ENCODE measurements at places on chromosomes 3 and 15.

DNA sequence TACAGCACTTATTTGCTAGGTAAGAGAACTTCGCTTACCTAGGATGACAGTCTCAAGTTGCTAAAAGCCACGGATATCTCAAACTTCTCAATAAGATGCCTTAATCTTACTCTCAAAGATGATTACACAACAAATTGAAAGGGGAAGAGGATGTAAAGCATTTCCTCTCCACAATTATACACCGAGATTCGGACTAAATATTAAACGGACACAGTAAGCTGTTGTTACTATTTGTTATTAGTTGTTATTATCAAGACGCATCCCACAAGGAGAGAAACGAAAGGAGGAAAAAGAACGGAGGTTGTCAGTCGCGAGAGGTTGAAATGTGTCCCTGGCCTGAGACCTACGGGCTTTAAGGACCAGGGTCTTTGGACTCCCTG, 660 bp downstream of the ZNF106 start:
- no peak for DNase-seq

GRCh38 chr3:105938101-105938500, 69.3 kb upstream of the CBLB start:
- no peak for DNase-seq

- no peak for DNase-seq
Measured at GRCh38 chr15:27889258-27889657, 209.9 kb downstream of the OCA2 start.

DNA sequence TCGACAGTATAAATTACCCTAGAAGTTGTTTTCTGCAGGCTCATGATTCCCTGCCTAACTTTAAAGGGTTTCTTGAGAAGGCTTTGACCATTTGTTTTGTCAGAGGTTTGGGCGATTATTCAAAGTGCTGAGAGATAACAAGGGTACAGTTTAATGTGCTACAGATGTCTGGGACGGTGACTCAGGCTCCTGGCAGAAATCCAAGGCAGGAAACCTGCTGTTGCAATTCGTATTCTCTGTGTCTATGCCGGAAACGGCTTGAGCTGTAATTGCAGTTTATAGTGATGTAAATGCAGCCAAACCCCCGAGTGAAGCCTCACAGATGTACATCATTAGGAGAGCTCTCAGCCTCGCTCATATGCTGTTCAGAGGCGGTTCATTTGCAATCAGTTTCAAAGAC, 65.6 kb downstream of the SYNPR start:
- no peak for DNase-seq

DNA sequence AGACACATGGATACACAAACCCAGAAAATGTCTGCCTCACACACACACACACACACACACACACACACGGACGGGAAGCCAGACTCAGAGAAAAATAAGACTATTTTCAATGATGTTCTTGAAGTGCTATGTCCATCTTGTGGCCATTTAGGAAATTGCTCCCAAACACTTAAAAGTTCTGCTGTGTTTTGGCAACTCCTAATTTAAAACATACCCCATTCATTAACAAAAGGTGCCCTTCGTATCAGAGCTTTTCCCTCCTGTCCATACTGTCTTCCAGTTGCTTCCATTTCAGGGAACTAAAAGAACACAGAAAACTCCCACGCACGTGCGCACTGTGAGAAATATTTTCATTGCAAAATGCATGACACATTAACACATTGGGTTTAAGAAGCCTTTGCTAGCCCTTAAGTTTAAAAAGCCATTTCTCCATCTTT, 44.6 kb downstream of the SLC12A1 start:
- DNase-seq: peak; percentile 13

- no peak for DNase-seq
Measured at GRCh38 chr3:52289747-52290595, 2.3 kb downstream of the GLYCTK start.

DNA sequence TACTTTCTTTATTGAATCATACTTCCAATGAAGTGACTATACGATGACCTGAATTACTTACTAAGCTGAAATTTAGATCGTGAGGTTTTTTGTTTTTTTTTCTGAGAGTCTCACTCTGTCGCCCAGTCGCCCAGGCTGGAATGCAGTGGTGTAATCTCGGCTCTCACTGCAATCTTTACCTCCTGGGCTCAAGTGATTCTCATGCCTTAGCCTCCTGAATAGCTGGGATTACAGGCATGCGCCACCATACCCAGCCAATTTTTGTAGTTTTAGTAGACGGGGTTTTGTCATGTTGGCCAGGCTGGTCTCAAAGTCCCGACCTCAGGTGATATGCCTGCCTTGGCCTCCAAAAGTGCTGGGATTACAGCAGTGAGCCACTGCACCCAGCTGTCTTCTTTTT, 28.7 kb downstream of the SPPL2A start:
- DNase-seq: no peak

DNA sequence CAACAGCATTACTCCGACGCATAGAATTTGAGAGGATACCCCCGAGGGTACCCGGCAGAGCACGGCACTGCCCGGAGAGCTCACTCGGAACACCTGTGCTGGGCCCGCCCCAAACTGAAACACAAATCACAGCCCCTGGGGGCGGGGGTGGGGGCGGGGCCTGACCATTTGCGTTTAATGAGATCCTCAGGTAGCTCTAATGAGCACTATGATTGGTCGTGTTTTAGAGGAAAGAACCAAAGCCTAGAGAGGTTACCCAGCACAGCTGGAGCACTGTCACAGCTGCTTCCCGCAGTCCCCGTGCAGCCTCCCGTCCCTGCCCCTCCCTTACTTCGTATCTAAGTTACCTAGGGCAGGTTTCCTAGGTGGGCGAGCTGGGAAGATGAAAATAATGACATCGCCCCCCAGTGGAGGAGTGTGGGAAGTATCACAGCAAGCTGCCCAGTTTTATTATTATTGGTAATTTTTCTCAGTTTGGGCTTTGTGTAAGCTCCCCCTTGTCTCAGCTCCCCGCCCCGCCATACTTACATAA, 187.1 kb downstream of the PDE8A start:
- peak; percentile 75 for DNase-seq

GRCh38 chr3:10992017-10992942, at the start of gene SLC6A1:
SLC6A1 (plus strand) TSS chr3:10992748; CDS start chr3:11017212, 24,464 bp downstream.
- DNase-seq: no peak

- no peak for DNase-seq
Measured at GRCh38 chr15:82146576-82146975, 100.8 kb upstream of the MEX3B start.

DNA sequence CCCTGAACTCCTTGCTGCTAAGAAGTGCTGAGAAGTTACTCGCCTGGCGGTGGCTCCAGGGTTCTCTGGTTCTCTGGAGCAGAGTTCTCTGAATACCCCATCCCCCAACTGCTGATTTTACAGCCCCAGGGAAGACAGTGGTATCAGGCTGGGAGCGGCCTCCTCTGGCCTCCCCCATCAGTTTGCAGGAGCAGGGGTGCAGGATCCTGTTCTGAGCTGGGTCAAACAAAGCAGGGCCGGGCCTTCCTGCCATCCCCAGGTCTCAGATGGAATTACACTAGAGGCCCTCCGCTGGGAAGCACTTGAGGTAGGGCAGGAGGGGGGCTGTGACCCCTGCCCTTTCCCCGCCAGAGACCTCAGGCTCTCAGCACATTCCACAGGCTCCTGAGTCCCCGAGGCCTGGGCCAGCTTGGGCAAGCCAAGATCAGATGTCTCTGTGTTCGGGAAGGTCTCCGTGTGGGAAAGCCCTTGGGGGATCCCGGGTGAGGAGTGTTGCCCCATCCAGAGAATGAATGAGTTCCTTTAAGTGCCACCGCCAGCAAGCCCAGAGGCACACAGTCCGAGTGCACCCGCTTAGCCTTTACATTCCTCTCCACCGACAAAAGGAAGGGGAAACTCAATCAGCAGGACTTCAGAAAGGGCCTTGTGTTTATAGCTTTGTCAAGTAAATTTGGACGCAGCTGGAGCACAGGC, 149.9 kb downstream of the LRRK1 start:
- DNase-seq: no peak

GRCh38 chr3:142180761-142181362, 31.5 kb upstream of the TFDP2 start:
- peak; percentile 38 for DNase-seq

- no peak for DNase-seq
Measured at GRCh38 chr3:87173071-87173470, 54.0 kb upstream of the CHMP2B start.

- no peak for DNase-seq
Measured at GRCh38 chr15:75192307-75192706, 9.4 kb upstream of the C15orf39 start.

DNA sequence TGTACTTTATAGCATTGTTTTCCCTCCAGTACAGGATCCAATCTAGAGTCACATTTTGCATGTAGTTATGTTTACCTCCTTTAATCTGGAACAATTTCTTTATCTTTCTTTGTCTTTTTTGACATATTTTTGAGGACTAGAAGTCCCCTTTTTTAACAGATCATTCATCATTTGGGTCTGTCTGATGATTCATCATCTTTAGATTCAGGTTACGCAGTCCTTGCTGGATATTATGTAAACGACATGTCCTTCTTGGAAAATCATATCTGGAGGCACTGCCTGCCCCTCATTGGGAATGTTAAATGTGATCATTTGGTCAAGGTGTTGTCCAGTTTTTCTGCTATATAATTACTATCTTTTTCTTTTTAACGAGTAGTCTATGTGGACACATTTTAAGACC, 18.3 kb downstream of the TGM4 start:
- DNase-seq: no peak

DNA sequence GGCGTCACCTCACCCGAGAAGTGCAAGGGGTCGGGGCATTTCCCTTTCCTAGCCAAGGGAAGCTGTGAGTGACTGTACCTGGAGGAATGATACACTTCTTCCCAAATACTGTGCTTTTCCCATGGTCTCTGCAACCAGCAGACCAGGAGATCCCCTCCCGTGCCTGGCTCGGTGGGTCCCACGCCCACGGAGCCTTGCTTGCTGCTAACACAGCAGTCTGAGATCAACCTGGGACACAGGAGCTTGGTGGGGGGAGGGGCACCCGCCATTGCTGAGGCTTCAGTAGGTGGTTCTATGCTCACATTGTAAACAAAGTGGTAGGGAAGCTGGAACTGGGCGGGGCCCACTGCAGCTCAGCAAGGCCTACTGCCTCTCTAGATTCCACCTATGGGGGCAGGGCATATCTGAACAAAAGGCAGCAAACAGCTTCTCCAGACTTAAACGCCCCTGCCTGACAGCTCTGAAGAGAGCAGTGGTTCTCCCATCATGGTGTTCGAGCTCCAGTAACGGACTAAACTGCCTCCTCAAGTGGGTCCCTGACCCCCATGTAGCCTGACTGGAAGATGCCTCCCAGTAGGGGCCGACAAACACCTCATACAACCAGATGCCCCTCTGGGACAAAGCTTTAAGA, 31.4 kb upstream of the ABHD5 start:
- no peak for DNase-seq

DNA sequence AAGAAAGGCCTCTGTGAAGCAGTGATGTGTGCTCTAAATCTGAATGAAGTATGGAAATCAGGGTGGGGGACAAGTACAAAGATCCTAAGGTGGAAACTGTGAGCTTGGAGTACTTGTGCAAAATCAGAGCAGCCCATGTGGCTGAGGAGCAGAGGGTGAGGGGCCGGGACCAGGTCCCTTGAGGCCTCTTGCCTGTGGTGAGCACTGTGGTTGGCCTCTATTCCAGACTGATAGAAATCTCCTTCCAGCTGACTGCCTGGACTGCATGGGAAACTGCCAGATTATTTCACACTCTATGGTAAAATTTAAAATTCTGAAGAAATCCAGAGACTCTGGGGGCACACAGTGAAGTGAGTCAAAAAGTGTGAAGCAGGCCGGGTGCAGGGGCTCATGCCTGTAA, 81.4 kb downstream of the TM4SF4 start:
- no peak for DNase-seq

- no peak for DNase-seq
Measured at GRCh38 chr3:144358191-144358590, 386.6 kb downstream of the DIPK2A start.

DNA sequence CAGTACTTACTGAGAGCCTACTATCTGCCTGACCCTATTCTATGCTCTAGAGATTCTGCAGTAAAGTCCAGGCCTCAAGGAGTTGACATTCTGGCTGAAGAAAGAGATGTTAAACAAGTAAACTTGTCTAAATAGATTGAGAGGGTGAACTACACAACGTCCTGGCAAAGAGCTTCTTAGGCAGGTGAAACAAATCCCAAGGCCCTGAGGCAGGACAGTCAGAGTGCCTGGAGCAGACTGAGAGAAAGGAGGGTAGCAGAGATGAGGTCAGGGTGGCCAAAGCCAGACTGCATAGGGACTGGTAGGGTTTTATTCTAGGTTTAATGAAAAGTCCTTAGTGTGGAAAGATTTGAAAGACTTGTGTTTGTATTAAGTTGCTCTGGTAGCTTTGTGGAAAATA, 84.5 kb upstream of the ATP11B start:
- DNase-seq: no peak

DNA sequence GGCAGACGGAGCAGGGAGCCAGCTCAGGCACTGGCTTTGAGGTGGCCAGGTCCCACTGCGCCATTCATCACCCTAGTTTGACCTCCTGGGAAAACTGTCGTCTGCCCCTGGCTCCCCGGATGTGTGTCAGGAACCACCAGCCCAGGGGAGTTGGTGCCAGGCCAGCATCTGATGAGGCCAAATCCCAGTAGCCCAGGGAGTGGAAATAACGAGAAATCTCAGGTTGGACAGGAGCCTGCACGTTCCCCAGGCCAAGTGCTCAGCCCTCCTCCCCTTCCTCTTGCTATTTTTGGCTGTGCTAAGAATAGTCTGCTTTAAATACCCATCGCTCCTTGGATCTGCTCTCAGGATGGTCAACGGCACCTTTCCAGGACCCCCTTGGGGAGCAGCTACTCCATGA, 93.1 kb upstream of the RPL32 start:
- DNase-seq: no peak

GRCh38 chr3:37402351-37402750, 228.0 kb upstream of the LRRFIP2 start:
- no peak for DNase-seq

- no peak for DNase-seq
Measured at GRCh38 chr3:192986379-192986778, 68.7 kb upstream of the MB21D2 start.

- no peak for DNase-seq
Measured at GRCh38 chr3:31226346-31226745, 306.4 kb upstream of the STT3B start.
